Neural progenitor cell (in vitro differentiated cells): ENCODE measurements at places on chromosomes 12 and 14.

GRCh38 chr12:78398750-78399149 is 465.8 kb upstream of the SYT1 start:
- DNase-seq: no peak

- no peak for DNase-seq
Measured at GRCh38 chr12:68175557-68176061, 16.1 kb upstream of the IFNG start.

- no peak for DNase-seq
Measured at GRCh38 chr14:101236496-101237251, 324.6 kb upstream of the DIO3 start.

- no peak for DNase-seq
Measured at GRCh38 chr14:31672709-31673108, 111.5 kb downstream of the NUBPL start.

DNA sequence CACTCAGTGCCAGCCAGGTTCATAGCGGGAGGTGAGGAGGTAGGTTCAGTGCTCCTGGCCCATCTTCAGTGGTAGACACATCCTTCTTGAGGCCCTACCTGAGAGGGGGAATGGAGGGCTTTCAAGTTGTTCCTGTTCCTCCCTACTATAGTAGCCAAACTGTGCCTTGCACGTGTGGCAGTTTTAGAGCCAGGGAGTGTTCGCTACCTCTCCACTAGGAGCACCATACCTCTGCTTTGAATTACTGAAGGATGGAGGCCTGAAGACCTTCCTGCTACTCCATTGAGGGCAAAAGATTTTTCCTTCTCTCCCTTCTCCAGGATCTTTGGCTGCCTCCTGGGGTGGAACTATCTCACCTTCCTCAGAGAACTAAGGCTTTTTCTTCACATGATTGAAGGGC is 5.9 kb upstream of the ALG10 start:
- no peak for DNase-seq

DNA sequence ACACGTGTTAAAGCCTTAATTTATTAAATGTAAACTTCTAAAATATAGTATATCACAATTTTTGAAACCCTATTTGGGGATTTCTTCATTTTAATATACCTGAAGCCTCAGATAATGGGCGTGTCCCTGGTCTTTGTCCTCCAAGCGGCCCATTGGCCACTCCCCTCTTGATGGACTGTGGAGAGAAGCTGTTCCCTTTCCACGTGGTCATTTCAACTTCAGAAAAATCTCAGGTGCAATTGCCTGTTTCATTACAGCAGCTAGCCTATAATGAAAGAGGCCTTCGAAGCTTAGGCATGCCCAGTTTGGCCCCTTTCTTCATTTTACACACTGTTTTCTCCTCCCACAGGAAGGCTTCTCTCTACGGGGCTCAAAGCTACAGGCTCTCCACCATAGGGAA is 131.4 kb upstream of the ARHGAP5 start:
- DNase-seq: no peak

- DNase-seq: peak; percentile 62
Measured at GRCh38 chr14:94748667-94749347, 21.1 kb downstream of the GSC start.

DNA sequence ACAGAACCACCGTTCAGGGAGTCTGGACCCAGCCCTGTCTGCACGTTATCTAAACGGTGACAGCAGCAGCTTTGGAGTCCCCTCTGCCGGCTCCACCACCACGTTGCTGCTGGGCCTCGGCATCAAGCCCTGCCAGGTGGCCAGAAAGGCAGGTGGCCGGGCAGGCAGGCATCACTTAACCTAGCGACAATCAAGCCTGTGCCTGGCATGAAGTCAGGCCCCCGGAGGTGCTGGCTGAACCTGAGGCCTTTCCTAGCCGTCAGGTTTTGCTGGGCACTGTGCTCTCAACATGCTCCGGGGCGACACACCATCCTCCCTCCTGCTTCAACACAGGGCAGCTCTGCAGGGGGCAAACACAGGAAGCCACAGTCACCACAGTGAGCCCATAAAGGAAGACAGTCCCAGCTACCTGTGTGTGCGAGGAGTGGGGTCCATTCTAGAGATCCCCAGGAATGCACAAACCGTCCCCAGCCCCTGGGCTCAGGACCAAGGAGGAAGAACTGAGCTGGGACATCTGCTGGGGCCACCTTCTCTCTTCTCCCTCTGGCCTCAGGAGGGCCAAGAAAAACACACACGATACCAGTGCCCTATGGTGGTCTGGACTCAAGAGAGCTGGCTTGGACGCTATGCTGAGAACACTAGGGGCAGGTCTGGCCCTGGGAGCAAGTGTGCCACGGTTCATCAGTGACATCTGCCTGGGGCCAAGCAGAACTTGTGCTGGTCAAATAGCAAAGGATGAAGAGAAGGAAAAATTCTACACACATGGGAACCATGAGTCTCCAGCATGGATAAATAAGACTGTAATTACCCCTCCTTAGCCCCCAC is 44.7 kb downstream of the CCDC88C start:
- DNase-seq: no peak

- peak; percentile 58 for DNase-seq
Measured at GRCh38 chr12:9378430-9378835, 170.2 kb upstream of the PZP start.

DNA sequence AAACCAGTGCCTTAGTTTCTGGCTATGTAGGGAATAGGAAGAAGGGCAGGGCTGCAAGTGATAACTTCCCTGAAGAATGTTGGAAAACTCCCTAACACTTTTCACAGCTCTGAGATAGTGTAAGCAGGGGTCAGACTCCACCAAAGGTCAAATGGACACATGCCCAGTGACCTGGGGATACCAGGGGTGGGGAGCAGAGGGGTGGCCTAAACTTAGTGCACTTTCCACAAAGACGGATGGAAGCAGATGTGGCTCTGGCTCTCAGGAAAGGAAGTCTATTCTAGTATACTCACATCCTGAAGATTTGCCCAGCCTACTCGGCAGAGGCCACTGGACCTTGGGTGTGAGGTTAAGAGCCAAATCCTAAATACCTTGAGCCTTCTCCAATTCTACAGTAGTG is 285.8 kb downstream of the NUAK1 start:
- DNase-seq: no peak

- DNase-seq: no peak
Measured at GRCh38 chr12:122166422-122167349, 7.3 kb downstream of the IL31 start.
